ENCODE measurements at places on chromosomes 12 and 14.
A peak's percentile ranks its signal among the peaks of the same experiment; 100 is the strongest.

- DNase-seq, result no peak
These were observed 710 bp upstream of the BMAL2 start for GRCh38 chr12:27331927-27332324.

DNA sequence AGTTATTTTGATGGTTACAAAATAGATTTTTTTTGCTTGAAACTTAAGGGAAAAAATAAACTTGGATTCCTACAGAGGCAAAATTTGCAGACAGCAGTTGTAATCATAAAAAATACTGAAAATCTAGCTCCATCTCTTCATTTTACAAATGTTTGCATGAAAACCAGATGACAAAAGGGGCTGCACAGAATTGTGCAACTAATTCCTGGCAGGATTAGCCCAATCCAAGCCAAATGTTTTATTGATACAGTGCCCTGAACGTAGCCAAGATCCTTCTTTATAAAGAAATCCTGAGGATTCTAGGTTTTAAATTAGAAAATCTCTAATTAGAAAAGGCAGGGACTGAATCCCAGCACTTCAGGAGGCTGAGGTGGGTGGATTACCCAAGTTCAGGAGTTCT is 356.4 kb upstream of the SEL1L start:
- DNase-seq, result no peak

DNA sequence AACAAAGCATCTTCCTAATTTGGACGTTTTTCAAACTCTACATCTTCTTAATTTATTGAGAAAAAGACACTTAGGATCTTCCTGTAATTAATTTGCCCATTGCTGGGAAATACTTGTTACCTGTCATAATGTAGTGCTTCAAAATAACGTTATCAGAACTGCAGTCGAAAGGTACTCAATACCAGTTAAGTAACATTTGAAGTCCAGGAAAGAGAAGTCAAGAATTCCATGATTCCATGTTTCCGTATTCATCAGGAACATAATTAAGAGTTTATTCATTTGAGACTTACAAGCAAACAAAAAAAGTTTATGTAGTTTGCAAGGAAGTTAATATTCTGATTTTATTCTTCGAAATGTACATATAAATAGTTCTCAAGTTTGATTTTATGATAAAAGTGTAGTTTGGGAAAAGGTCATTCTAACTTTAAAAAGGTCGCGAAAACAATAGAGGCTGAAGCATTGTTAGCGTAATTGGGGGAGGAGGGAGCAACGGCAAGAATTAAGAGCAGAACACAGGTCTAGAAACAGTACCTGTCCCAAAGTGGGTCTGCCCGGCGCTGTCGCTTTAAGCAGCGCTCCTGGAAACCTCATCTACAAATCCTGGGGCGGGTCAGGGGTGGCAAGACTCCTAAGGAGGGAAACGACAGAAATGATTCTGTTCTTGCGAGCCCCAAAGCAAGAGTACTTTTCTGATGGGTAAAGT is 1.2 kb upstream of the KCNMB4 start:
- DNase-seq, result no peak

- peak; percentile 28 for DNase-seq
These were observed 630 bp downstream of the FOS start for GRCh38 chr14:75279153-75279762.

GRCh38 chr14:95282354-95282985 is 37.2 kb downstream of the CLMN start:
- no peak for DNase-seq

DNA sequence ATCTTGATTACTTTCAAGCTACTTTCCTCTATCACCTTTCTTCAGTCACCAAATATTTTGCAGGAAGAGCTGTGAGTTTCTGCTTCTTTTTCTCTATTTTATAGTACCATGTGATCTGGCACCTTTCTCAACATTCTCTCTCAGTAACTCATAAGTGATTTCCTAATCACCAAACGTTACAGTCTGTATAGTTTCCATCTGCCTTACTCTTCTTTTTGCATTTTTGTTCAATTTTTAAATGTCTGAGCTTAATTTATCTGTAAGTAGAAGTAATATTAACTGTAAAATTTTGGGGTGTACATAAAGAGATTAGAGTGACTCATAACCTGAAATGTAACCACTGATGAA is 422.1 kb upstream of the SYT1 start:
- DNase-seq, result no peak

DNA sequence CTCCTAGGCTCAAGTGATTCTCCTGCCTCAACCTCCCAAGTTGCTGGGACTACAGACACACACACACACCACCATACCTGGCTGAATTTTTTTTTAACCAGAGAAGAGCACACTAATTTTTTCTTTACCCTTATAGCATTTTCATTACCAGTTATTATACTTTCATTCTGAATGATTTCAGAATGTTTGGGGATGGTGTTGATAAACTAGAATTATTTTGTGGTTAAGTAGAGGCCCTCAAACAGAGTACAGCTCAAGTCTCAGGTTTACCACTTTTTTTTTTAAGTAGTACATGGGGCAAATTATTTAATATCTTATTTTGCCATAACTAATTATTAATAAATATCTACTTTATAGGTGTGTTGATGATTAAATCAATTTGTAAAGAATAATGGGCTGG is 86.6 kb downstream of the FUT8 start:
- DNase-seq, result no peak

DNA sequence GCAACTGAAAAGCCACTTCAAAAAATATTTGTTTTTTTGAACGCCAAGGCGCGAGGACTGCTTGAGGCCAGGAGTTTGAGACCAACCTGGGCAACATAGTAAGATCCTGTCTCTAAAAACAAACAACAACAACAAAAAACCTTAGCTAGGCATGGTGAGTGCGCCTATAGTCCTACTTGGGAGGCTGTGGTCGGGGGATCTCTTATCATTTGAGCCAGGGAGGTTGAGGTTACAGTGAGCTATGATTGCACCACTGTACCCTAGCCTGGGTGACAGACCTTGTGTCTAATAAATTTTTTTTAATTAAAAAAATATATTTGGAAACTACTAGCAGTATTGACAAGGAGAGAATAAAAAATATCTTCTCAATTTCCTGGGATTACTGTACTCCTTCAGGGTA is 113.1 kb downstream of the TRAFD1 start:
- no peak for DNase-seq

DNA sequence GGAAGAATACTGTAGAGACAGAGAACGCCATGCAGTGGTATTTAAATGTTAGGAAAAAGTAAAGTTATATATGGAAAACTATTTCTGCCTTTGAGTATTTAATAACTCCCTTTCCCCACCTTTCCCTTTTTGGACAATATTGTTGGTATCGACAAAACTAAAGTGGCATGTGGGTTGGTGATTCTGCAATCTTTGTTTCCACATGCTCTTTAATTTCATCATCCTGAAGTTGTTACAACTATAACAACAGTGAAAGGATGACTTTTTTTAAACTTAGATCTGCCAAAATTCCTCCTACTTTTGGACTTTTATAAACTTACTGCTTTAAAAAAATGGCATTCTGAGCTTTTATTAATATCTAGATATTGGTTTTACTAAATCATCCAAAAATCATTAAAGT is 25.3 kb downstream of the TTC8 start:
- DNase-seq, result no peak

DNA sequence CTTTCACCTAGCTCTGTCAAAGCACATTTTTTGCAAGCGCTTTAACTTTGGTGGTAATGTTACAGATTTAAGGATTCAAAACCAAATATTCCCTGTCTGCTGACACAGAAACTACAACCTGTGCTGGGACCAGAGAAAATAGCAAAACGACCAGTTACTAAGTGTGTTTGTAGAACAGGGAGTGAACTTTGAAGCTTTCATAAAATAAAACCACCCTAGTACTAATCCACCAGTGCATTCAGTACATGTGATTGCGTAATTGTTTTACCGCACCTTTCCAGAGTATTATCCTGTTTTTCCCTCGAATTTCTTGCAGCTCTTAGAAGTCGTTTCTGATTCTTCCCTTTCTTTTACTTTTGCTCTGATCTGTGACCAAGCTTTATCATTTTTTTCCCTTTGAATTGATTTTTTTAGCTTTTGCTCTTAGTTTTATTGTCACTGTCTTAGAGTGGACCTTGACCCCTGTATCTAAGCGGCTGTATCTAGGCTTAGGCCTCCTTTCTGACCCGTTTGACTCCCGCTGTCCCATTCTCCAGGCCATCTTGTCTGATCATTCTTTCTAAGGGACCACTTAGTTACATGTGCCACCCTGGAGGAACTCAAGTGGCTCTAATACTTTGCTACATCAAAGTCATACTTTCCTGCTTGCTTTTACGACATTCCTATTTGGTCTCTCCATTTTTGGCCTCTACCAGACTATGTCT is 429.4 kb downstream of the PCNX1 start:
- DNase-seq, result no peak

DNA sequence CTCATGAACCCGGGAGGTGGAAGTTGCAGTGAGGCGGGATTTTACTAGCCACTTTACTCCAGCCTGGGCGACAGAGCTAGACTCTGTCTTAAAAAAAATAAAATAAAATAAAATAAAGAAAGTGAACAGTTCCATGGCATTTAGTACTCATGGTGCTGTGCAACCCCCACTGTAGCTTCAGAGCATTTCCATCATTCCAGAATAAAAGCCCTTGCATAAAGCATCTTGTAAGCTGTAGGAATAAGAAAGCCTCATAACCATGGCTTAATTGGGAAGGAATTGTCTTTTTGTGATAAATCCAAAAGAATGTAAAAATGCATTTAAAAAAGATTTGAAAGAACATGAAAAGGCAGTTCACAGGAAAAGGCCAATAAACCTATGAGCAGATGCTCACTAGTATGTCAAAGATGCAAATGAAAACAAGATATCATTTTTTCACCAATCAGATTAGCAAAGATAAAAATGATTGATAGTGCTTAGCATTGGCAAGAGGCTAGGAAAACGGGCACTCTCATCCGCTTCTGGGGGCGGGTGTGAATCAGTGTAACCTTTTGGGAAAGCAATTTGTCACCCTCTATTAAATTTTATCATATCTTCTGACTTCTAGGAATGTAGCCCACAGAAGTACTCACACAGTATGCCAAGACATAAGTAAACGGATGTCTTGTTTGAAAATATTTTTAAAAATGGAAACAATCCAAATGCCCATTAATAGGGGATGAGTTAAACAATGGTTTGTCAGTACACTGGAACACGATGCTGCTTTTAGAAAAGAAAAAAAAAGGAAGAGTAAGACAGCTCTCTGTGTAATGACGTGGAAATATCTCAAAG is 46.6 kb downstream of the CFAP251 start:
- DNase-seq, result no peak

- no peak for DNase-seq
These were observed 24.5 kb downstream of the ERG28 start for GRCh38 chr14:75636100-75636692.

GRCh38 chr14:105532735-105533141 is 6.4 kb downstream of the TMEM121 start:
- no peak for DNase-seq

DNA sequence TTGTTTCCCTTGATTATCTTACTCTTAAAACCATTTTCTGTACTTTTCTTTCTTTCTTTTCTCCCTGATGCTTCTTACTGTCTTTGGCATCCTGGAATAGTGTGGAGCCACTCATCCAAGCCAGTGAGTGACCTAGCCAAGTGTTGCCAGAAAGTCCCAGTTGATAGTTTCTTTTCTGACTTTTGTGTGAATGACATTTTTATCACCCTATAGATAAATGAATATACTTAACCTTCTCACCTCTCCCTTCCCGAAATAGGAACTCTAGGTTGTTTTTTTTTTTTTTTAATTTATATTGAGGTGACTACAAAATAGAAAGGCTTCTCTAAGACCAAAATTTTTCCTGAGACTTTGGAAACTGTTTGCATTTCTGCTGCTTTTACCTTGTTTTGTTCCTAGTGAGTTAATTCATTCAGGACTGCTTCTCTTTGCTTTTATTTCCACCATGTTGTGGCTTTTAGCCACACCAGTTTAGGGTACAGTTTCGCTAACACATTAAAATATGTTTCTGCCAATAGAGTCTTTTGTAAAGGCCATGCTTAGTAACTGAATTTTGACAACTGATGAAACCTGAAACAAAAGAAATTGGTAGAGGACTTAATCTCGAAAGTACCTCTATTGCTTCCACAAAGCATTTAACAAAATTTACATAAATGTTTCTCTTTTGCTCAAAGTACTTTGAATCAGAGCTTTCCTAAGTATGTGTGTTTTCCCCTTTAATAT is 194.6 kb downstream of the ERC1 start:
- no peak for DNase-seq

DNA sequence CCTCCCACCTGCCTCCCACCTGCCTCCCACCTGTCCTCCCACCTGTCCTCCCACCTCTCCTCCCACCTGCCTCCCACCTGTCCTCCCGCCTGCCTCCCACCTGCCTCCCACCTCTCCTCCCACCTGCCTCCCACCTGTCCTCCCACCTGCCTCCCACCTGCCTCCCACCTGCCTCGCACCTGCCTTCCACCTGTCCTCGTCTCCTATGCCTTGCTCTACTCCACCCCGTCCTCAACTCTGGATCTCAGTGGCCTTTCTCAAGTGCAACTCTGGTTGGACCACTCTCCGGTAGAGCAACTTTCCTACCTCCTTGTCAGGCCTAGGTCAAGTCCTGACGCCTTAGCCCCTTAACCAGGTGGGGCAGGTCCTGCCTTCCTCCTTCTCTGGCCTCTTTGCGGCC is 29.3 kb upstream of the PEX5 start:
- DNase-seq, result no peak

GRCh38 chr14:73796893-73797542 is 54.6 kb upstream of the PTGR2 start:
- no peak for DNase-seq

- DNase-seq, result no peak
These were observed 81.9 kb upstream of the MAX start for GRCh38 chr14:65184032-65184764.

DNA sequence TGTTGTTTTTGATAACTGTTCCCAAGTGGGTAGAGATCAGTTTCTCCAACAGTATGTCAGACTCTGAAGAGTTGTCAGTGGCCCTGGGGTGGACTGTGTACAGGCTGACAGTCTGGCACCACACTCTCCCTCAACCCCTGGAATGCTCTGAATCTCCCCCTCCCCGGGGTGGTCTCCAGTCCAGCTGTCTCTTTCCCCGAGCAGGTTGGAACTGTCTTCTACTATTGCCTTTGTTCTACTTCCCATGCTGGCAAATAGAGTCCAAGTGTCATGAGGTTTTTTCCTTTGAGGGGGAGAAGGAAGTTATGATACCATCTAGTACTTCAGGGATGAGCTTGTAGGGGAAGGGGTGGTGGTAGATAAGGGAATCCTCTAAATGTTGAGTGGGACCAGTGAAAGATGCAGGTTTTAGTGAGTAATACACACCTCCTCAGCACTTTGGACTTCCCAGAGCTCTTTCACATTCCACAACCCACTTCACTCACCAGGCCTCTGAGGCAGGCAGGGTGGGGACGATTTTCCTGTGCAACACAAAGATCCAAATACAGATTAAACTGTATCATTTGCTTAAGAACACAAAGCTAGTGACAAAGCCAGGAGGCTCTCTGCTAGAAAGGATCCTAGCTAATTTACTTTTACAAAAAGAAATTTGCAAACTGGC is 170.7 kb upstream of the GZMB start:
- DNase-seq, result no peak

GRCh38 chr14:61151251-61151650 is 129.9 kb downstream of the TMEM30B start:
- no peak for DNase-seq

DNA sequence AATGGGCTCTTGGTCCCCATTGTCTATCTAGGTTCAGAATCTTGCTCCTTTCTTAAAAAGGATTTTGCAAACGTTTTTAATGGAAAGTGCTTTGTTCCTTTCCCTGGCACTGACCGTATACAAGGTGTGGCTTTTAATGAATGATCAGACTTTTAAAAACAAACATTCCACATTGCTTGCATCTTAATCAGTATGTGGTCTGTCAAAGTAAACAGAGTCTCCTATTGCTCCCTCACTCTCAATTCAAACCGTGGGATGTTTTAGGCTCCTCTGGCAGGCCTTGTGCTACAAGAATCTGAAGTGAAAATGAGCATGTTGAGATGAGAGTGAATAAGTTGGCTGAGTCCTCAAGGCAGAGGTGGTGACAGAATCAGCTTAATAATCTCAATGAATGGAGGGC is 107.0 kb downstream of the VRK1 start:
- DNase-seq, result no peak
